Suppressor macrophage (primary cell): ENCODE measurements at places on chromosomes 16 and 17.

GRCh38 chr17:2721603-2722002, 10.0 kb upstream of the CLUH start:
- DNase-seq = no peak

- peak; percentile 87 for DNase-seq
Observed at GRCh38 chr17:28726226-28726626, at the start of gene TLCD1. TSS of gene TLCD1 (minus strand) at chr17:28726233. CDS start at chr17:28726097, 136 bp downstream.

- peak; percentile 72 for DNase-seq
Observed at GRCh38 chr17:1040216-1040600, 43.3 kb downstream of the TIMM22 start.

GRCh38 chr17:8894673-8895578, 27.5 kb upstream of the PIK3R6 start:
- DNase-seq = peak; percentile 77

GRCh38 chr16:5793556-5793955, 696.0 kb upstream of the EEF2KMT start:
- DNase-seq = no peak

DNA sequence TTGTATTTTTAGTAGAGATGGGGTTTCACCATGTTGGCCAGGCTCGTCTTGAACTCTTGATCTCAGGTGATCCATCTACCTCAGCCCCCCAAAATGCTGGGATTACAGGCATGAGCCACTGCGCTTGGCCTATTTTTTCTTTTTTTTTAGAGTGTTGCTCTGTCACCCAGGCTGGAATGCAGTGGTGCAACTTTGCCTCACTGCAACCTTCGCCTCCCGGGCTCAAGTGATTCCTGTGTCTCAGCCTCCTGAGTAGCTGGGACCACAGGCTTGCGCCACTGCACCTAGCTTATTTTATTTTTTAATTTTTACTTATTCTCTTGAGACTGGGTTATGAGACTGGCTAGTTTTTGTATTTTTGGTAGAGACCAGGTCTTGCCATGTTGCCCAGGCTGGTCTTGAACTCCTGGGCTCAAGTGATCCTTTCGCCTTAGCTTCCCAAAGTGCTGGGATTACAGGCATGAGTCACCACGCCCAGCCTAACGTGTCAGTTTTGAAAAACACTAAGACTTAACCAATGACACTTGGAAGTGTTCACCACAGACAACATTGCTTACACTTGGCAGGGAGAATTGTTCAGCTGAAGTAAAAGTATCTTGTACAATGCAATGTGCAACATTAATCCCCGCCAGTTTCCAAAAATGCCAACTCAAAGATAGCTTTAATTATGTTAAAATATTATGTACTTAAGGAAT, 26.9 kb downstream of the ATAD5 start:
- no peak for DNase-seq

DNA sequence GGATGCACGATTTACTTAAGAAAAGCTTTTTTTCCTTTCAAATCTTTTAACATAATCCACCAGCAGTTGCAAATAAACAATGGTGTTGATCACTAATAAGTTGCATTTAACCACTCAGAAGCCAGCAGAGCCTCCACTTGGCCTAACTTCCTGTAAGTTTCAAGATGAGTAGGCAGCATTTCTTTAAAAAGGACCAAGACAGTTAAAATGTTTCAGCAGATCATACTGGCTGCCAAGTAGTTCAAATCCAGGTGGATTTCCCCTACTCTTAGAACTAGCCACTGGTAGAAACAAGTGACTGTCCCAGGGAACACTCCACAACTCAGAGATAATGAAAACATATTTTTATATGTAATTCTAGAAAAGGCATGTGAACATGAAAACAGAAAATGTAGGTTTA, 17.0 kb upstream of the RFFL start:
- DNase-seq = peak; percentile 55

- DNase-seq = no peak
Observed at GRCh38 chr16:81061307-81061640, 15.8 kb downstream of the C16orf46 start.

- DNase-seq = peak; percentile 32
Observed at GRCh38 chr17:1413281-1413791, 13.3 kb upstream of the YWHAE start.

- DNase-seq = no peak
Observed at GRCh38 chr16:63311313-63311712, 1275.1 kb upstream of the CDH8 start.

GRCh38 chr16:88523309-88524161, 46.7 kb upstream of the ZC3H18 start:
- no peak for DNase-seq

GRCh38 chr16:21622545-21622944, 23.2 kb downstream of the METTL9 start:
- DNase-seq = no peak

GRCh38 chr17:8736796-8737195, 7.8 kb downstream of the CCDC42 start:
- DNase-seq = no peak

- no peak for DNase-seq
Observed at GRCh38 chr17:74455821-74456220, 10.6 kb upstream of the CD300A start.

DNA sequence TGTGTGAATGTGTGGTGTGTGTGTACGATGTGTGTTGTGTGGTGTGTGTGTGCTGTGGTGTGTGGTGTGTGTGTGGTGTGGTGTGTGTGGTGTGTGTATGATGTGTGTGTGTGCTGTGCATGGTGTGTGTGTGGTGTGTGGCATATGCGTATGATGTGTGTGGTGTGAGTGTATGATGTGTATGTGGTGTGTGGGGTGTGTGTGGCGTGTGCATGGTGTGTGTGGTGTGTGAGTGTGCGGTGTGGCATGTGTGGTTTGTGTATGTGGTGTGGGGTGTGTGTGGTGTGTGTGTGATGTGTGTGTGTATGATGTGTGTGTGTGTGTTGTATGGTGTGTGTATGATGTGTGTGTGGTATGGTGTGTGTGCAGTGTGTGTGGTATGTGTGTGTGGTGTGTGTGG, 50.5 kb upstream of the MPHOSPH6 start:
- DNase-seq = no peak

- peak; percentile 51 for DNase-seq
Observed at GRCh38 chr17:57902117-57902799, 52.4 kb upstream of the MRPS23 start.

GRCh38 chr17:34361478-34362061, 1.5 kb downstream of the CCL1 start:
- peak; percentile 95 for DNase-seq

DNA sequence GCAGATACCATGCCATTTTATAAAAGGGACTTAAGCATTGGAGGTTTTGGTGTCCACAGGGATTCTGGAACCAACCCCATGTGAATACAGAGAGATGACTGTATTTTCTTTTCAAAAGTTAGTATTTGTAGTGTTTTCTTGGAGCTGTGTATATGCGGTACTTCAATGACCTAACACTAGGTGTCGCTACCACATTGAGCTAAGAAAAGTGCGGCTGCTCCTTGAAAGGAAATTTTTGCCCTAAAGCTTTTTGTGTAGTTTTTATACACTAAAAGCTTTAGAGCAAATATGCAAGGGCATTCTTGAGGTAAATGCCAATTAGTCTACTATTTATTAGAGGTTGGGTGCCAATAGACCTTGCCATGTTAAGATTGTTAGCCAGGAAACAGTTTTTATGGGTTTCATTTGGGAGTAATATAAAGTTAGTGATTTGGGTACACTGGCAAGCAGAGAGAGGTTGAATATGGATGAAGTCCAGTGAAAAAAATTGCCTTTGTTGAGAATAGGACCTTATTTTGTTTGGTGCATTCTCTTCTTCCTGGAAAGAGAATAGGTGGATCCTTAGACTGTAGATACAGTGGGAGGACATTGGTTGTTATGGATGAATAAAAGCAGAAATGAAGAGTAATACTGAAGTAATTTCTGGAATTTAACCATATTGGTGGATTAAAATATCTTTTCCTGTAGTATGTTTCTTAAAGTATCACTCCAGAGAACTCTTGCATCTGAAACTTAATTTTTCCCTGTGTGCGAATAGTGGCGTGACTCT, 43.3 kb downstream of the BCAS3 start:
- DNase-seq = peak; percentile 81

DNA sequence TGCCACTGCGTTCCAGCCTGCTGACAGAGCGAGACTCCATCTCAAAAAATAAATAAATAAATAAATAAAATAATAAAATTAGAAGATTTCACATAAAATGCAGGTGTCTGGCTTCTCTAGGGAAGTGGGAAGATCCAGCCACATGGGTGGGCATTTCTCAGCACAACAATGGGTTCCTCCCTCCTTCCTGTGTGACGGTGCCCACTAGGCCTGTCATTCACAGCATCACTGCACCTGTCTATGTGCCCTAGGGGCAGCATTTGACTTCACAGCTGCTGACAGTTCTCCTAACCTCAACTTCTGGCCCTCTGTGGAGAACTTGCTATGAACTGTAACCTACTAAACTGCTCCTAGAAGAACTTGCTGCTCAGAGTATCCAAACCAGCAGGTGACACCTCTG, 3.0 kb downstream of the ABHD15 start:
- DNase-seq = no peak

GRCh38 chr16:87240211-87241136, 76.7 kb downstream of the C16orf95 start:
- no peak for DNase-seq

DNA sequence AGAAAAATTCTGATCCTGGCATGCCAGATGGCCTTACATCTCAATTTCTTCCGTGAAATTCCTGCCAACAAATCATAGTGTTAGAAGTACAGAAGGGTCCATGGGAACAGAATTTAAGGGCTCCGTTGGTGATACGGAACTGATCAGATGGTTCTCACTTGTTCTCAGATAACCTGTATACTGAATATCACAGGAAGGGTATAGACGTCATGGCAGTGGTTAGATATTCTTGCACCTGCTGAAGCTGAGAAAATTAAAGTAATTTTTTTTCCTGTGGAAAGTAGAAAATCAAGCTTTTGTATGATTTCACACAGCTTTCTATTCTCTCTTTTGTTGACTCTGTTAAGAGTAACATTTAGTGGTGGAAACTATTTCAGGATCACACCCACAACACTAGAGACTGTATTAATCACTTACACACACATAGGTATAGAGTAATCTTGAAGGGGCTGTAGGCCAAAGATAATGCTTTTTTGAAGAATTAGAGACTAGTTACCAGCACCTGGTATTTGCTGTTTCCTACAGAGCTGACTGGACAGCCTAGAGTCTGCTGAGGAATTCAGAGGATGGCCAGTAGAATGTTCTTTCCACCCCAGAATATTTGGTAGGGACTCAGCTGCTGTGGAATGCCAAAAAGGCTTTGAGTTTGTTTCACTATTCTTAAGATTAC, 7.5 kb downstream of the TENT4B start:
- no peak for DNase-seq
